ENCODE measurements at places on chromosomes 12 and 14. TPM values are rescaled to one million over a fixed set of nuclear protein-coding genes. Genes with fewer than 3 reads are reported as not detected.

DNA sequence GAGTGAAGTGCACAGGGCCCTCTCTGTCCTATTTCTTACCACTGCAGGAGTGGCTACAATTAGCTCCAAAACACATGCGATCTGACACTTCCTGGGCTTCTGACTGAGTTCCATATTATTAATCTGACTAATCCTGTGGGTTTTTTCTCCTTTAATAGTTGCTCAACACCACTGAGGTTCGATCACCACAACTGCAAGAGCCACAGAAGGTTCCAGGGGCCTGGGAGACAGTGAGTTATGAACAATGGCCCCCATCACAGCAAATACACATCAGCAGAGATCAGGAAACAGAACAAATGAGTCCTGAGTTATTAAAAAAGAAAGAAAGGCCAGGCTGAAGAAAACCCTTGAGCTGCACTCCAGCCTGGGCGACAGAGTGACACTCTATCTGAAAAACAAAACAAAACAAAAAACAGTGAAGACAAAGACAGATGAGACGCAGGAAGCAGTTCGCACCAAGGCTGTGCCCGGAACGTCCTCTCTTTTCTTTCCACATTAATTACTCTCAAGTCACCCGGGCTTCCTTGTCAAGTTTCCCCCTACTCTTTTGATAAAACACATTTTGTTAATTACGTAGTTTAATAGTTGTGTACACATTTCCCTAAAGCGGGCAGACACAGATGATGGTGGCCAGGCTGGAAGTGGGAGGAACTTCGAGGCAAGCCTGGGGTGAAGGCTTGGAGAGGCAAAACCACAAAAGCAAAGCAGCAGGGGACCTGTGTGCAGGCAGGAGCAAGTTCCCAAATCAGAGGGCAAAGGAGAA is 42.7 kb downstream of the CDC42BPB start:
- H3K27me3 ChIP-seq, result peaks cover 13% of the 10 kb centered on the region
- peak overlapping the region; percentile 95 for H3K27ac ChIP-seq
- H3K4me3 ChIP-seq, result peak overlapping the region; percentile 22
- no peak for DNase-seq
- H3K36me3 ChIP-seq, result peaks cover 20% of the 10 kb centered on the region

DNA sequence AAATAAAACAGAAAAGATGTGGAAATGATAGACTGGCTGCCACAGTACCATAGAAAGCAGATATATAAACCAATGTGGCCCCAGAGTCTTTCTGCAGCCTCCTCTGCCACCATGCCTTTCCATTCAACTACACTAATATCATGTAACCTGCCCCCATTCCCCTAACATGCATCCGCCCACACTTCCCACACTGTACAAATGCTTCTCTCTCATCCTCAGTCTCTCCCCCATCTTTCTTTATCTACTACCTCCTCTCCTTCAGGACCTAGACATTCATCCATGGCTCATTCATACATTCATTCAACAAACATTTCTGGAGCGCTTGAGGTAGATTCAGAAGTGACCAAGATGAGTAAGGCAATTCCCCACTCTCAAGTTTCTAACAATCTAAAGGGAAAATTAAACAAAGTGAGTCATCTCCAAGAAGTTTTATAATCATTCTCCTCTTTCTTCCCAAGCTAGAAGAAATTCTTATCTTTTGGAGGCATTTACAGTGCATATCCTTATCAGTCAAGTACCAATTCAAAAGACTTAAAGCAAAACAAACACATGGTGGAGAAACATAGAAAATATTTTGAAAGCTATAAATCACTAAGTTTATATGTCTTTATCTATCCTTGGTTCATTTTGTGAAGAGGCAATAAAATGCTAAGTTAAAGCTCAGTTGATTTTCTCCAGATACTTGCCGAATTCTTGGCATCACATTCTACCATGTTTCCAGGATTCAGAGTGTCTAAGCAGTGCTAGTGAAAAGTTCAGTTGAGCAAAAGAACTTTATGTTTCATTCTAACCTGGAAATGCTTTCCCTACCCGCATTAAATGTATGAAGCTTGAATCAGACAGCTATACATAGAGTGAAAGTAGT is 70.5 kb upstream of the FRMD6 start:
- H3K27ac ChIP-seq, result no peak overlapping the region
- no peaks in the 10 kb centered on the region for H3K27me3 ChIP-seq
- no peaks in the 10 kb centered on the region for H3K36me3 ChIP-seq
- DNase-seq, result no peak

- H3K27ac ChIP-seq, result no peak overlapping the region
- DNase-seq, result no peak
- H3K4me3 ChIP-seq, result no peak overlapping the region
- H3K27me3 ChIP-seq, result no peaks in the 10 kb centered on the region
Measured at GRCh38 chr12:42732908-42733411, 143.4 kb upstream of the PRICKLE1 start.

DNA sequence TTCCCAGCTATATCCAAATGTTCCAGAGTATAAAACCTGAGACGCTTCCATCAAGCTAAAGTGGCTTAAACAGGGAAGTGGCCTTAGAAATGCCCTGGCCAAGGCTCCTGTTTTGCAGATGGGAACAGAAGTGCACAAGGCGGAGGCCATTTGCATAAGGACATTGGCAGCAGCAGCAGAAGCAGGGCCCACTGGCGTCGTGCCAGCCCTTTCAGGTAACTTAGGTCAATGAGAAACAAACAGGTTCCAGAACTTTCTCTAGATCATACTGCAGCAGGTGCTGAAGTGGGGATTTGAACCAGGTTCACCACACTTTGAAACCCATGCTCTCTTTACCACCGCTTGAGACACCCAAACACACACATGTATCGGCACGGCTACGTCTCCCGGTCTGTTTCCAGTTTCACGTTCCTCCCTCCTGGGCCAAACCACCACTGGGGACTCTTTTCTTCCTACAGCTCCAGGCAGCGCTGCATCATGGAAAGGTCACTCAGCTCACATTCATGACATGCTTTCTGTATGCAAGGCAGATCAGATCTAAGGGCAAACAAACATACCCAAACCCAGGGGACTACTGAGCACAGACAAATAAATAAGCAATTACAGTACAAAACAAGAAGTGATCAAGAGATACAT is 46.0 kb upstream of the PLEKHG6 start:
- H3K4me3 ChIP-seq, result no peak overlapping the region
- DNase-seq, result no peak
- peaks cover 3% of the 10 kb centered on the region for H3K27me3 ChIP-seq
- peaks cover 22% of the 10 kb centered on the region for H3K4me1 ChIP-seq
- no peak overlapping the region for H3K27ac ChIP-seq

- no peak for DNase-seq
- H3K36me3 ChIP-seq, result no peaks in the 10 kb centered on the region
- H3K4me1 ChIP-seq, result no peaks in the 10 kb centered on the region
- no peak overlapping the region for H3K4me3 ChIP-seq
- H3K27ac ChIP-seq, result no peak overlapping the region
- no peaks in the 10 kb centered on the region for H3K27me3 ChIP-seq
Measured at GRCh38 chr14:68131907-68132306, 312.3 kb downstream of the RAD51B start.

- no peaks in the 10 kb centered on the region for H3K4me1 ChIP-seq
- no peak for DNase-seq
- H3K27ac ChIP-seq, result no peak overlapping the region
Measured at GRCh38 chr12:64976131-64976530, 145.0 kb downstream of the WIF1 start.

GRCh38 chr12:4556735-4557530 is 5.1 kb upstream of the DYRK4 start:
- no peaks in the 10 kb centered on the region for H3K27me3 ChIP-seq
- no peak overlapping the region for H3K4me3 ChIP-seq
- no peak overlapping the region for H3K27ac ChIP-seq
- no peak for DNase-seq

DNA sequence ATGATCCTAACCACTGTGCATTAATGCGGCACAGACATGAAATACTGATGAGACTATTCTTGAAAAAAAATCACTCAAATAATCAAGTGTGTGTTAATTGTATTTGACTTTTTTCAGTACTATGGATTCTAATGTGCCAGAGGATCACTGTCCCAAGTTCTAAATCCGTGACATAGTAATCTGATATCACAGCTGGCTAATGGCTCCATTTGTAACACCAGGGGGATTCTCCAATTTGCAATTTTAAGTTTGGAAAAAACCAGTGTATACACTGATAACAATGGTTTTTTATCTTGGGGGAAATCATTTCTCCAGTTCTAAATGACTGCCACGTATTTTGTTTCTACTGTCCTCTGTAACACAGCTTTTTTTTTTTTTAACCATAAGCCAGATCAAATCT is 33.0 kb downstream of the MPHOSPH9 start:
- H3K27me3 ChIP-seq, result no peaks in the 10 kb centered on the region
- H3K4me1 ChIP-seq, result no peaks in the 10 kb centered on the region
- no peak overlapping the region for H3K4me3 ChIP-seq
- H3K27ac ChIP-seq, result no peak overlapping the region

Gene IAPP
- not detected for total RNA-seq

Gene KERA
- total RNA-seq, result not detected

Gene STAC3
- 3.3 TPM for total RNA-seq
